Activated T-helper 1 cell treated with anti-CD3 and anti-CD28 coated beads, Interleukin-2, amount 50 U/mL, for 16 hours (primary cell): ENCODE measurements at places on chromosomes 7 and 10.
A peak's percentile ranks its signal among the peaks of the same experiment; 100 is the strongest.

DNA sequence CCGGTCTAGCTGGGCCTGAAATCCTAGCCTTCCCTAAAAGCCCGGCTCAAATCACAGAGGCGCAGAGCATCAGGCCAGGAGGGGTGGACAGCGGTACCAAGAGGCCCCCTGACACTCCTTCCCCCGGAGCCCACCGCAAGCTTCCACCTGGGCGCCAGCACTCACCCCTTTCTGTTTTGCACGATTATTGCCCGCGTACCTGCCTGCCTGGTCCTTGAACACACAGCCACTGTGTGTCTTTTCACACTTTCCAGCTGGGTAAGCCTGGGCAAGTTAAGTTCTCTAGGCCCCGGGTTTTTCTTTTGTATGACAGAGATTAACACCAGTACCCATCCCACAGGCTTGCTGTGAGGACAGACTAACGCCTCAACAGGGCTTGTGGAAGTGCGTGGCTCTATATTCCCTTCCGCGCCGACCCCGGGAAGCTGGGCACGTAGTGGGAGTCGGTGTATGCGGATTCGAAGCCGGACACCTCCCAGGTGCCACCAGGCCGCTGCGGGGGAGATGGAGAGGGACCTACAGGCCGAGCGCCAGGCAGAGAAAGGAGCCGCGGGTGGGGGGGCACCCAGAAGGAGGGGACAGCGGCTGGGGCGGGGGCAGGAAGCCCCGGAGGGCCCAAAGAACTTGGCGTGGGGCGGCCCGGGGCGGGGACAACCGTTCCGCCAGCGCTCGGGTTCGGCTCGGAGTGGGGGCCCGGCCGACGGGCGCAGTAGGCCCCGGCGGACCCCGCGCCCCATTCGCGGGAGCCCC is 792 bp downstream of the ZNF746 start:
- DNase-seq = peak; percentile 39

DNA sequence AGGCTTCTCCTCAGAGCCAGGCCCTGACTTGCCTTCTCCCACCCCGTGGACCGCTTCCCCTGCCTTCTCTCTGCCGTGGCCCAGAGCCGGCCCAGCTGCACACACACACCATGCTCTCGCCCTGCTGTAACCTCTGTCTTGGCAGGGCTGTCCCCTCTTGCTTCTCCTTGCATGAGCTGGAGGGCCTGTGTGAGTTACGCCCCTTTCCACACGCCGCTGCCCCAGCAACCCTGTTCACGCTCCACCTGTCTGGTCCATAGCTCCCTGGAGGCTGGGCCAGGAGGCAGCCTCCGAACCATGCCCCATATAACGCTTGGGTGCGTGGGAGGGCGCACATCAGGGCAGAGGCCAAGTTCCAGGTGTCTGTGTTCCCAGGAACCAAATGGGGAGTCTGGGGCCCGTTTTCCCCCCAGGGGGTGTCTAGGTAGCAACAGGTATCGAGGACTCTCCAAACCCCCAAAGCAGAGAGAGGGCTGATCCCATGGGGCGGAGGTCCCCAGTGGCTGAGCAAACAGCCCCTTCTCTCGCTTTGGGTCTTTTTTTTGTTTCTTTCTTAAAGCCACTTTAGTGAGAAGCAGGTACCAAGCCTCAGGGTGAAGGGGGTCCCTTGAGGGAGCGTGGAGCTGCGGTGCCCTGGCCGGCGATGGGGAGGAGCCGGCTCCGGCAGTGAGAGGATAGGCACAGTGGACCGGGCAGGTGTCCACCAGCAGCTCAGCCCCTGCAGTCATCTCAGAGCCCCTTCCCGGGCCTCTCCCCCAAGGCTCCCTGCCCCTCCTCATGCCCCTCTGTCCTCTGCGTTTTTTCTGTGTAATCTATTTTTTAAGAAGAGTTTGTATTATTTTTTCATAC is 38.0 kb downstream of the LIMK1 start:
- DNase-seq = no peak

DNA sequence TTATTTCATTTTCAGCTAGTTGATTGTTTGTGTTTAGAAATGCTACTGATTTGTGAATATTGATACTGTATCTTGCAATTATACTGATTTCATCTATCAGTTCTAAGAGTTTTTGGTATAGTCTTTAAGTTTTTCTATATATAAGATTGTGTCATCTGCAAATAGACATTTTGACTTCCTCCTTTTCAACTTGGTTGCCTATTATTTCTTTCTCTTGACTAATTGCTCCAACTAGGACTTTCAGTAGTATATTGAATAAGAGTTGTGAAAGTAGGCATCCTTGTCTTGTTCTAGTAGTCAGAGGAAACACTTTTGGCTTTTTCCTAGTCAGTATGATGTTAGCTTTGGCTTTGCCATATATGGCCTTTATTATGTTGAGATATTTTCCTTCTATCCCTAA is 20.4 kb downstream of the PHTF2 start:
- DNase-seq = no peak

GRCh38 chr7:48078470-48078869 is 10.6 kb upstream of the UPP1 start:
- no peak for DNase-seq

DNA sequence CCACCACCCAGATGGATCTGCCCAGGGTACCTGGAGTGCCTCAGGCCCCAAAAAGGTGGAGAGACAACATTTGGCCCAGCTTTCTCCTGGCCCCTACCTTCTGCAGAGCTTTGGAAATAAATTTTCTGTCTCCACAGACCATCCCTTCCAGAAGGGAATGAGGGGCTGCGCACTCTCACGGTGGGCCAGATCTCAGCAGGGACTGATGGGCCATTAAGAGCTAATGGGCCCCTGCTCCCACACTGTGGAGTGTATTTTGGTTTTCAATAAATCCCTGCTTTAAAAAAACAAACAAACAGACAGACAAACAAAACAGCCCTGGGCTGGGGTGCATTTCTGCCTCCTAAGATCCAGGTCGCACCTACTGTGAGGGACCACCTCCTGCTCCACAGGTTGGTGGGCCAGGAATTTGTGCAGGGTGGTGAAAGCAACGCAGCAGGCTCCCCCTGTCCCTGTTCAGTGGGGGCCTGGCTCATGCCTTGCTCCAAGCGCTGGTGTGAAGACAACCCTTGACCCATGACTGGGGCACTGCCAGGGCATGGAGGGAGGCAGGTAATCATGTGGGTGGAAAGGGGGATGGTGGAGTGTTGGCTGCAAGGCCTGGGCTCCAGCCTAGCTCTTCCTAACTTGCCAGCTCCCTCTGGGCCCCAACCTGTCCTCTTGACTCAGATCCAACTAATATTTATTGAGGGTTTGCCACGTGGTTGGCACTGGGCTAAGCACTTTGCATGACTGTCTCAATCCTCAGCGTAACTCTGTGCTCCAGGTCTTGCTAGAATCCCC is 88.5 kb downstream of the COL13A1 start:
- DNase-seq = no peak

- no peak for DNase-seq
Measured at GRCh38 chr7:24728503-24729364, 28.5 kb downstream of the GSDME start.

- DNase-seq = no peak
Measured at GRCh38 chr10:43127442-43127841, 10.8 kb upstream of the CSGALNACT2 start.

- DNase-seq = no peak
Measured at GRCh38 chr7:8481752-8482446, 48.5 kb downstream of the NXPH1 start.

GRCh38 chr10:4281190-4281825 is 496.3 kb upstream of the KLF6 start:
- no peak for DNase-seq

DNA sequence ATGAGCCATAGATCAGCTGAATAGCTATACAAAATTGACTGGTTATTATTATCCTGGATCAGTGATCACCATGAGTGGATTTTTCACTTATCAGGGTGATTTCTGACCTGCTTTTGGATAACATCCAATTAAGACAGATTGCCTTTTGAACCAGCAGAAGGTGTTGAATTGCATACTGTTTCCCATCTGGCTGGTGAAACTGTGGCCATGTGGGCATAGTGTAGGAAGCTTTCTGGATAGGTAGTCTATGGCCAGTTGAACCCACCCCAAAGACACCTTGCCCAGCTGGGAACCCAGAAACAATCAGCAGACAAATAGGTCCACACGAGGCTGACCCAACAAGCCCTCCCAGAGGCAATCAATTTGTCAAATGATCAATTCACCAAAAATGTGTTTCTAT is 29.3 kb downstream of the DNAJC12 start:
- no peak for DNase-seq

GRCh38 chr7:5214641-5215040 is 24.6 kb downstream of the WIPI2 start:
- DNase-seq = no peak

DNA sequence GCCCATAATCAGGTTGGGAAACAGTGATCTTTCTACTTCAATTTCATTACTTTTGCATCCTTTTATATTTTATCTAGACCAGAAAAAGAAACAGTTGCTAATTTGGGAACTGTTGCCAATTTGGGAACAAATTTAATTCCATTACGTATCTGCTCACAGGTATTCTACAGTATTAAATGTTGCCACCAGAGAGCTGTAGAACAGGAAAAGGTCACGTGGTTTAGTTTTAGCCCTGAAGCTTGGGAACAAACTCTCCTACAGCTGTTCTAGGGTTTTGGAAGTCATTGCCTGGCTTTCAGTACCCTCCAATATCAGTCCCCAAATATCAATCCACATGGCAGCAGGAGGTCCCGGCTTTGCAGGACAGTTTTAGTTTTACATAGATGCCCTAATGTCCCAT is 172.7 kb downstream of the DGKI start:
- no peak for DNase-seq

- DNase-seq = no peak
Measured at GRCh38 chr10:21280971-21281572, 244.4 kb downstream of the SKIDA1 start.

DNA sequence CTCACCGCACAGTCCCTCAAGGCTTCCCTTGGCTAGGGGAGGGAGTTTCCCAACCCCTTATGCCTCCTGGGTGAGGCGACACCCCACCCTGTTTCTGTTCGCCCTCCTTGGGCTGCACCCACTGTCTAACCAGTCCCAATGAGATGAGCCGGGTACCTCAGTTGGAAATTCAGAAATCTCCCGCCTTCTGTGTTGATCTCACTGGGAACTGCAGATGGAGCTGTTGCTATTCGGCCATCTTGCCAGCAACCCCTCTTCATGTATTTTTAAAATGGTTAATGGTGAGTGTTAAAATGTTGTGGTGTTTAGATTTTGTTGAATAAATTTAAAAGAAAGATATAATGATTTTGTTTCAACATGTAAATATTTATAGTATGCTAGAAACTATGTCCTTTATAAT is 22.0 kb downstream of the UMAD1 start:
- no peak for DNase-seq

- DNase-seq = no peak
Measured at GRCh38 chr7:157014635-157015555, 4.4 kb upstream of the MNX1 start.

DNA sequence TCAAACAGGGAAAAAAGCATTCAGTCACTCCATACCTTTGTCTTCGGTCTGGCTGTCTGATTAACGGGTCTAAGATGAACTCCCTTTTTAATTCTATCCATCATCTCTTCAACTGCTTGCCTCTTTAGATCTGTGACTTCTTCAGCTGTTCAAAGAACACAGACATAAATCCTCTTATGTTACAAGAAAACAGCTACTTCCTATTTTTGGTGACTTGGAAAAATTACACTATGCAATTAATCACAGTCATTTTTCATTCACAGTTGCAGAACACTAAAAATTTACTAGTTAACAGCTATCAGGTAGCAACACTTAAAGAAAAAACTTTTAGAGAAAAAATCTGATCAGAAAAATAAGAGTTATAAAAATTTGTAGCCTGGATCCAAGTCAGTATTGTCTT is 66.0 kb downstream of the ENO4 start:
- no peak for DNase-seq

GRCh38 chr7:83547526-83547925 is 101.4 kb downstream of the SEMA3E start:
- no peak for DNase-seq
